ENCODE measurements at places on chromosomes 1 and 21.

GRCh38 chr1:111770916-111771315, 15.2 kb downstream of the DDX20 start:
- DNase-seq, result no peak

DNA sequence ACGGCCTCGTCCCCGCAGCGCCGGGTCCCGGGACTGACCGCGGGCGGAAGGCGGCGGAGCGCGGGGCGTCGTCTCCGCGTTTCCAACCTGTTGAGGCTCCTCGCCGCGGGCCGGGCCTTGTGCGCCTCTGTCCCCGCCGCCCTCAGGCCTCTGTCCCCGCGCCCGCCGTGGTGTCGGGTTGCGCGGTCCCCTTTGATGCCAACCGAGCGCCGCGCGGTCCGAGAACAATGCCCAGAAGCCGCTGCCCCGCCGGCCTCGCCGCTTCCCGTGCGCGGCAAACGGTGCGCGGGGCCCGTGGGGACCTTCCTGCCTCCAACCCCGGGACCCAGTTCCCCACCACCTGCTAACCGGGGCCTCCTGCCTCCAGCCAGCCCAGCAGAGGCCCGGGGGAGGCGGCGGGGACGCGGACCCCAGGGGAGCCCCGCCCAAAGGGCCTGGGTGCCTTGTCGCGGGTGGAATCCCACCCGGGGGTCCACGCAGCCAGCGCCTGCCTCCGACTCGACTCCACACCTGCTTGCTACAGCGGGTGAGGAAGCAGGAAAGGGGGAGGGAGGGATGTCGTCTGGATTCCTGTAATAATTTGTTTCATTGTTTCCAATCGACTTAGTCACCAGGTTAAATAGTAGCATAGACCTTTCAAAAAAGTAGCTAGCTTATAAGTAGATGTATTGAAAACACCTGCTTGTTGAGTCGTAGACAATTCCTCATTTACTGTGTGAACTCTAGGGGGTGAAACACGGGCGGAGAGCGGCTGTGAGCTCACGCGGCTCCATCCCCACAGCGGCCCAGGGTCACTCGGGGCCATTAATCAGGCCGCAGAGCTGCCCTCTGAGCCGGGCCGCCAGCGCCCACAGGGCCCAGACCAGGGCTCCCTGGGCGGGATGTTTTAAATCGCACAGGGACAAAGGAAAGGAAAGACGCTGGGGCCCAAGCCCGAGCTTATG, 1.1 kb downstream of the COL18A1 start:
- DNase-seq, result peak; percentile 32

DNA sequence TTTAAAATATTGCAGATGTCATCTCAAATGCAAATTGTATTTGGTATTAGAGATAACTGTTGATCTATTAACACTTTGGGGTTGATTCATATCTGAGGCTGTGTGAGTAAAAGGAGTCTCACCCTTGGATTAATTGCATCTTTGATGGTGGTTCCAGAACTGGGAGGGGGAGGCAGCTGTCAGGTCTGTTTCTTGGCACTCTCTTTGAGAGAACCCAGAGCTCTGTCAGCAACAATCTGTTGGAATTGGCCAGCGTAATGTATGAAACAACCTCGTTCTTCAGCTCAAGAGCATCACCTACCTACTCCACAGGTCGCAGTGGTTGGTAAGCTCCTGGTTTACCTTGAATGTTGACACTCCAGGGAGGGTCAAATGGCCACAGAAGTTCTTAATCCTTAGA, 424.1 kb downstream of the CAMTA1 start:
- DNase-seq, result no peak

GRCh38 chr1:8061673-8062386, 35.7 kb upstream of the ERRFI1 start:
- peak; percentile 30 for DNase-seq

DNA sequence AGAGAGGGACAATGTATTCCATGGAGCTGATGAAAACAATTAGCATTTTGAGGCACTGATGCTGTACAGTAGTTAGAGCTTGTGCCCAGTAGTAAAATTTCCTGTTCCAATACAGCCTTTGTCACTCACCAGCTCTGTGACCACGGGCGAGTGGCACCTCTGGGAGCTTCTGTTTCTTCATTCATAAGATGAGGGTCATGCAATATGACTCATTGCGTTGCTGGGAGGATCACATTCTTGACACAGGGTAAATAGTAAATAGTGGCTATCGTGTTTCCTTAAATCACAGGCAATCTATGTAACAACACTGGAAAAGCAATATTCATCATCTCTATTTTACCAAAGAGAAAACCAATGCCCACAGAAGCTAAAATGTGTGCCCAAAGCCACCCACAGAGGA, 4.5 kb upstream of the LRRC52 start:
- no peak for DNase-seq

GRCh38 chr1:6473156-6473555, 7.2 kb upstream of the TNFRSF25 start:
- no peak for DNase-seq

DNA sequence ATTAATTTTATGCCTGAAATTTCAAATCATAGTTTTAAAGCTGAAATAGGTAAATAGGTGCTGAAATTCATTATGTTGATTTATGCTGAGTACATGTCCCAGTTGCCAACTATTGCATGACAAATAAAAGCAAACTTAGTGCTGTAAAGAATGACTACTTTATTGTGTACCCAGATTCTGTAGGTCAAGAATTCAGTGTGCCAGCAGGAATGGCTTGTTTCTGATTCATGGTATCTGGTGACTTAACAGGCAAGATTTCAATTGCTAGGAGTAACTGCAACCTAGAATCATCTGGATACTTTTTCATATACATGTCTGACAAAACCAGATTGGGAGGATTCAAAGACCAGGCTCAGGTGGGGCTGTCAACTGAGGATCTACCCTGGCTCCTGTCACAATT, 678.4 kb upstream of the ADAMTS5 start:
- no peak for DNase-seq

DNA sequence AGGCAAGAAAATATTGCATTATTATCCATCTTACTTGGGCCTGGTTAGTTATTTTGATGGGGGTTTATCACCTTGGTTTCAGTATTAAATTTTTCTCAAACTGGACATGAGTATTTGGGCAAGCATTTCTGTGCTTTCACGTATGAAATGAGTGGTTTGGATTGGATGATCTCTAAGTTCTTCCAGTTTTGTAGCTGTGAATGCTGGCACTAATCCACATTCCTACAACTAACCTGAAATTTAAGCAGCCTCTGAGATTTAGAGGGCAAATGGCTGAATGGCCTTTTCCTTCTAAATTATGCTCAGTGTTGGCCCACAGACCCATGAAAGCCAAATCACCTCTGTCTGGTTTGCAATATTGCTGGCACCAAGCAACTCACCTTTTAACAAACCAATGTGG, 475.0 kb upstream of the B3GALT2 start:
- DNase-seq, result no peak

GRCh38 chr1:226325178-226325577, 16.2 kb upstream of the LIN9 start:
- DNase-seq, result no peak

DNA sequence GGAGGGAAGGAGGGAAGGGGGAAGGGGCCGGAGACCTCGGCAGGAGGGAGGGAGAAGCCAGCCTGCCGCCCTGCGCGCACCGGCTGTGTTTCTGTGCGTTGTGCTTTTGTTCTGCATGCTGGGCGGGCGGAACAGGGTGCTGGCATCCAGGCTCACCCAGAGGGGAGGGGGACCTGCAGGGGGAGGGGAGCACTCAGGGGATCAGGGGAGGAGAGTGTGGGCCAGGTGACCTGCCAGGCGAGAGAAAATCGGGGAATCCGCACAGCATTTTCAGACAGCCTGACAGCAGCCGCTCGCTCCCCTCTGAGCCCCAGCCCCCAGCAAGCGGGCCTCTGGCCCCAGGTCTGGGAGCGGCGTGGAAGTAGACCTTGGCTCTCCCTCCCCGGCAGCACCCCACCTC, 54.7 kb downstream of the RIPK4 start:
- no peak for DNase-seq

- DNase-seq, result no peak
Observed at GRCh38 chr1:63922848-63923247, 149.0 kb downstream of the ROR1 start.

DNA sequence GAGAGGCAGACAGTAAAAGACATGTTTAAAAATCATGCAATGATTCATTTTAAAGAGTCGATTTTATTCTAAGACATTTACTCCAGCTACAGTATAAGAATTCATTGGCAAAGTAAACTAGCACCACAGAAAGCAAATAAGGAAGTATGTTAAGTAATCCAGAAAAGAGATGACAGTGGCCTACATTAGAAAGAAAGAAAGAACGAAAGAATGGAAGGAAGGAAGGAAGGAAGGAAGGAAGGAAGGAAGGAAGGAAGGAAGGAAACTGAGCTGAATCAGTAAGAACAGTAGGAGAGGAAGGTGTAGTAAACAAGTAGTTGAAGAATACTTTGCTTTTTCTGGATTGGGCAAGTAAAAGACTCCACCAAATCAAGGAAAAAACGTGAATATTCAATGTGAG, 62.2 kb downstream of the ZZZ3 start:
- no peak for DNase-seq

DNA sequence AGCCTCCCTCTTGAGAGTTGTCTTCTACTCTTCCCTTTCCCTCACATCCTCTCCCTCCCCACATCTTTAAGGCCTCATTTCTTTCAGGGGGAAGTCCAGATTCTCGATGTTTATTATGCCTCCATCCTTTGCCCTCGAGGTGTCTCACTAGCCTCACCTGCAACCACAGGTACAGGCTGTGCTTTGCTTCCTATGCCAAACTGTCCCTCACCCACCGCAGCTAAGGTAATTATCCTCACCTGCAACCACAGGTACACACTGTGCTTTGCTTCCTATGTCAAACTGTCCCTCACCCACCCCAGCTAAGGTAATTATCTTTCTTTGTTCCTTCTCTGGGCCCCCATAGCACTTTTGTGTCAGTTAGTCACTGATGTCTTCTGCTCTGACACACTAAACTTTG, 328.1 kb upstream of the SNX7 start:
- no peak for DNase-seq

DNA sequence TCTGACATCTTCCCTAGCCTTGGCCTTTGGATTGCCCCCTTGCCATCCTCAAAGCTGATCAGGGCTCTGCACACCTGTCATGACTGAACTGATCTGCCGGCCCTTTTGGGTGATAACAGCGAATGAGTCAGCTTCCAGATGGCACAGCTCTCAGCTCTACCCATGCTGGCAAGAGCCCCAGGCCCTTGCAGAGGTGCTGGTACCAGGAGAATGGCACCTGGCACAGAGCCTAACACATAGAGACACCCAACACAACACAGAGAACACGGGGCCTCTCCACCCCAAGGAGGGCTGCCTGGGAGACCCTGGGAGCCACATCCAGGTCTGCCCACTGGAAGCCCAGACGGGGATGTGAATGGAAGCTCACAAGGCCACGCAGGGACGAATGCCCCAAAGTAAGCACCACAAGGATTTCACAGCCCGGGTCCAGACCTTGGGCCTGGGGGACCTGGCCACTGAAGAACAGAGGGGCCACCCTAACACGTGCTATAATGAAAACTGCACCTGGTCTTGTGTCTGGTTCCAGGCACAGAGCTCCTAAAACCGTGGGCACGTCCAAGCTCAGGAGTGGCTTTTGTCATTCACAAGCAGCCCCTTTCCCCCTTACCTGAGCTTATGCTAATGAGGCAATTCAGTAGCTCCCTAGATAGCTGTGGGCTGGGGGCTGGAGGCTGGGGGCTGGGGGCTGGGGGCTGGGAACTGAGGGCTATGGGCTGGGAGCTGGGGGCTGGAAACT, 160.5 kb downstream of the NPHP4 start:
- no peak for DNase-seq

- no peak for DNase-seq
Observed at GRCh38 chr1:227732586-227733308, 2.4 kb downstream of the JMJD4 start.

DNA sequence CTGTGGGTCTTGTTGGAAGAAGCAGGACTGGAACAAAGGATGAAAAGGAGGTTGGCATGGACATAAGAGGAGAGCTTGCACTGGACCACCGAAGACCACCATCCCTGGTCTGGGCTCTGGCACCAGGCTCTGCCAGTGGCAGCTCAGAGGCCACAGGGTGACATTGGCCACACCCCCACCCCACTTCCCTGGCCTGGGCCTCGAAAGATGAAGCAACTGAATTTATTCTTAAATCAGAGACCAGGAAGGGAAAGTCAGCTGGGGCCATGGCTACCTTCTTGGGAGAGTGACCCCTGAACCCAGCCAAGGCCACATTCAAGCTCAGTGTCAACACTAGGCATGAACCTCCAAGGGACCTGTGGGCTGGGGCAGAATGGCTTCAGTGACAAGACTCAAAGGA, 4.0 kb downstream of the KLHDC7A start:
- no peak for DNase-seq
